NCI-H510A (cell line): ENCODE measurements at places on chromosomes 12 and 14.

- no peak for DNase-seq
Measured at GRCh38 chr12:45768194-45768593, 38.7 kb downstream of the ARID2 start.

DNA sequence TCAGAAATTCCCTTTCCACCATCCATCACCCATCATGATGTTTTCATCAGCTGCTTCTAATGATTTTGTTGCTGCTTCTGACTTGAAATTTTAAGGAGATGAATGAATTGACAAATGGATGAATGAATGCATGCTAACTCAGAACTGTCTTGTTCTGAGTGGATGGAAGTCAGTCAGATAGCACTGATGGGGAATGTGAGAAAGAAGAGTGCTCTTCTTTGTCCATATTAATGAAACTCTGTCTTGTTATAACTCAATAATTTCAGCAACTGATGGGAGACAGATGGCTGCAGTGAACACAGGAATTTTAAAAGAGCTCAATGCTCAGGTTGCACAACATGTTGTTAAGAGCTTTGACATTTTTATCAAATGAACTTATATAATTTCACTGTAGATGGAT lies 422.0 kb downstream of the TRHDE start:
- no peak for DNase-seq

DNA sequence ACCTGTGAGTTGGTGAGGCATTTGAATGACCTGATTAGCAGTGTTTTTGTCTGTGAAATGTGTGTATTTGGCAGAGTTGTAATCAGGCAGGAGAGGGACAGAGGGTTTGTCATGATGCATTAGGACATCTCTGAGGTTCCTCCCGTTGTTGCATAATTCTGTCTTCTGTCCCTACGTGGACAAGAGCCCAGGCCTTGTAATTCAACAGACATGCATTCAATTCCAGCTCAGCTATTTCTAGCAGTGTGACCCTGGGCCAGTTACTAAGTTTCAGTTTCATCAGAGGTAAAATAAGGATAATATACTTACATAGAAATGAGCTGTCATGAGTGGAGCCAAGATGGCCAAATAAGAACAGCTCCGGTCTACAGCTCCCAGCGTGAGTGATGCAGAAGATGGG lies 208.6 kb downstream of the SLC38A4 start:
- DNase-seq, result no peak

GRCh38 chr12:71576496-71576895 lies 87.2 kb downstream of the ZFC3H1 start:
- no peak for DNase-seq

GRCh38 chr14:59870277-59871165 lies at the start of gene RTN1:
TSS of gene RTN1 (minus strand) at chr14:59870776. CDS start at chr14:59870630, 146 bp downstream.
- peak; percentile 68 for DNase-seq

DNA sequence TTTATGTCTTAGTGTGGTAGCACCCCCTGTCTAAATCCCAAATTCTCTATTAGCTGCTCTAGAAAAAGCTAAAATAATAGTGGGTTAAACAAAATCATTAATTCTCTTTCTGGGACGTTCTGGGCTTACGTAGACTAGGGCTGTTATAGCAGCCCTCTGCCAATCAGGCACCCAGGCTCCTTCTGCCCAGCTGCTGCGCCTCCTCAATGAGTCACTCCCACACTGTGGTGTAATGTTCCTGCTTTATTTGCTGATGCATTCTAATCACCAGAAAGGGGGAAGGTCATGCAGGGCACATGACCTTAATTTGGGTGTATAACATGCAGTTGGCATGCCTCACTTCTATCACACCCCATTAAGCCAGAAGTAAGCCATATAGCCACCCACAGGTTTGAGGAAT lies 294.5 kb downstream of the GALC start:
- DNase-seq, result no peak

- DNase-seq, result no peak
Measured at GRCh38 chr12:125996443-125996842, 931.2 kb downstream of the AACS start.

GRCh38 chr12:34393821-34394150 lies 371.5 kb downstream of the ALG10 start:
- no peak for DNase-seq

- no peak for DNase-seq
Measured at GRCh38 chr12:92556141-92556540, 146.6 kb upstream of the PLEKHG7 start.

GRCh38 chr12:19778172-19778571 lies 338.9 kb downstream of the AEBP2 start:
- DNase-seq, result no peak

DNA sequence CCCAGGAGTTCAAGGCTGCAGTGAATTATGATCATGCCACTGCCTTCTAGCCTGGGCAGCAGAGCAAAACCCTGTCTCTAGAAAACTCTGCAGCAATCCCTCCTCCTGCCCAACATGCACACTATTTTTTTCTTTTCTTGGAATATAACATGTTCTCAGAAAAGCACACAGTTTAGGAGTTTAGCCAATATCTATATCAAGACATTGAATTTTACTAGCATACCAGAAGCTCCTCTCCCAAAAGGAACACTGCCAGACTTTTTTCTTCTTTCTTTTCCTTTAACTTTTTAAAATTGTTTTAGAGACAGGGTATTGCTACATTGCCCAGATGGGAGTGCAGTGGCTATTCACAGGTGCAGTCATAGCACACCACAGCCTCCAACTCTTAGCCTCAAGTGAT lies 107.1 kb upstream of the AEBP2 start:
- no peak for DNase-seq

GRCh38 chr14:87233266-87233665 lies 759.7 kb downstream of the GALC start:
- DNase-seq, result no peak

DNA sequence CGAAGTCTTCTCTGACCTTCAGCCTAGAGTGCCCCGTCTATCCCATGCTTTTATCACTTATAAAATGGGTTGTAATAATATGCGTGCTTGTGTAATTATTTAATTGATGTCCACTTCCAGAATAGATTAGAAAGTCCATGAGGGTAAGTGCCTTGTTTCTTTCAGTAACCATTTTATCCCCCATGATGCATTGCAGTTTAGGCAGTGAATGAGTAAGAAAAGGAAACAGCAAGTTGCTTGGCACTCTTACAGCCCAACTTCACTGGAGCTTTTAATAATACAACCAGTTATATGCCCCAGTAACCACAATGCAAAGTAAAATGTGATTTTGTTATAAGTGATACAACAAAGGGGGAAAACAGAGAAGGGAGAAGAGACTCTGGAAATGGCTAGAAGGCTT lies 287.3 kb downstream of the MED13L start:
- DNase-seq, result no peak

DNA sequence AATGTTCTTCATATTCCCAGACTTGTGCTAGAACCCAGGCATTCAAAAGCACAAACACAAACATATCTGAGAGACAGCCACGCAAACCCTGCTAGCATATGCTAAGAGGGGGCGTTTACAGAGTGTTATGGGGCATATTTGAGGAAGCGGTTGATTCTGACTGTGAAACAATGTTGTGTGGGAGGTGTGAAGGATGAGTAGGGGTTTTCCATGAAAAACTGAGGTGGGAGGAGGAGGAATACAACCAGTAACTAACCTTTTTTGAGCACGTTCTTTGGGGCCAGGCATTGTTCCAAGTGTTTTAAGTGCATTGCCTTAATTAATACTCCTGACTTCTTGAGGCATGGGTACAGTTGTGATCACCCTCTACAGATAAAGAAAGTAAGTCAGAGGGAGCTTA lies 499.5 kb downstream of the AACS start:
- DNase-seq, result no peak

DNA sequence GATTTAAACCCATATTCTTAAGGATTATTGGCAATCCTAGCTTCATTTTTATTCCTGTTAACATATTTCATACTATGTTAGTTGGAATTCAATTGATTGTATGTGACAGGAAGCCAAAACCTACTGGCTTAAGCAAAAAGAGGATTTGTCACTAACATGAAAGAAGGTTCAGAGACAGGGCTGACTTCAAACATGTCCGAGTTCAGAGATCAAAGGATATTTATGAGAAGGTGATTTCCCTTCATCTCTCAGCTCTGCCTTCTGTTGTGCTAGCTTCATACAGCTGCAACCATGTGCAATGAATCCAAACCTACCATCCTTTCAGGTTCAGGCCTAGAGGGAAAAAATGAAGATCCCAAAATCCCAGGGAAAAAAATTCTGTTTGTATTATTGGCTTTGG lies 349.7 kb downstream of the ATP23 start:
- DNase-seq, result no peak

DNA sequence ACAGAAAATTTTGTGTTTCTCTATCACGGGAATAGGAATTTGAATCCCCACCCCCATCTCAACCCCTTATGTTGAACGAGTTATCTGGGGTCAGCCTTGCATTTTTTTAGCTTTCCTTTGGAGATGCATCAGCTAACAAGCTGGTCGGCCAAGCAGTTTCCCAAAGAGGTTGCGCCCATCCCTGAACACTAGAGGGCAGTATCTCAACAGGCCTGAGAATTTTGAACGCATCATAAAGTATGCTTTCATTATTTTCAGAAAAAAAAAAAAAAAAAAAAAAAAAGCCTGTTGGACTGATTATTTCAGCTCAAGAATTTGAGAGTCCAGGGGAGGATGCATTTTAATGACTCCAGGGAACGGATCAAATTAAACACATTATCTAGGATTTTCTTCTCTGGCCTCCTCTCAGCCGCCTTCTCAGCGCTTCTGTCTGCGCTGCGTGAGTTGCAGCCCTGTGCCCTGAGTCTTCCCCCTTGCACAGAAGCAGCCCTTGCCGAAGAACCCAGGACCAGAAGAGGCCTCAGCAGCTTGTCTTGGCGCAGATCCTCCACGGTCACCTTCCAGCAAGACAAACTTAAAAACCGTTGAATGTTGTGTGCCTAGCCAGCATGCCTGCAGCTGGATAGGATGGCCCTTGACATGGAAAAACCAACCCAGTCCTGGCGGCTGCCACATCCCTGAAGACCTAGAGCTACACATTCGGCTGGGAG lies 76.6 kb upstream of the GZMB start:
- no peak for DNase-seq

DNA sequence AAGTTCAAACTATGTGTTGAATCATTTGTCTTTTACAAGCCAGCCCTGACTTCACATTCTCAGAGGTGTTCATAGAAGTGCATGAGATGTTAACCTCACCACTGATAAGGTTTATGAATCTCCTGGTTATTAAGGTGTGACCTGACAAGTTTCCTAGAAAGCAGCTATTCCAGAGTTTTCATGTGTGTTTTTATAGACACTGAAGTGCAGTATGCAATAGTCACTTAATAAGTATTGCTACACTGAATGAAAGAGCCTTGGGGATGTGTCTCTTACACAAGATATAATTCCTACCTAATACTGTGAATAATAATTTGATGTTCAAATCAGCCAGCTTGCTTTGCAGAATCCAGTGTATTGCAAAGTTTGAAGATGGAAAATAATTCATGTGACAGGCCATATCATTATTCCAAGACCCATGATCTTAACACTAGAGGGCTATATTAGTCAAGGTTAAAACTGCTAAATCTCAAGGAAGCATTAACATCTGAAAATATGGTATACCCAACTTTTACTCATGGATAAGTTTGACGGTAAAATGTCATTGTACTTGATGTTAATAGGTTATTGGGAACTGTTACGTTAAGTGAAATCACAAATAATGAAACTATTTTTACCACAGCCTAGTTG lies 13.0 kb downstream of the SLC25A3 start:
- no peak for DNase-seq

DNA sequence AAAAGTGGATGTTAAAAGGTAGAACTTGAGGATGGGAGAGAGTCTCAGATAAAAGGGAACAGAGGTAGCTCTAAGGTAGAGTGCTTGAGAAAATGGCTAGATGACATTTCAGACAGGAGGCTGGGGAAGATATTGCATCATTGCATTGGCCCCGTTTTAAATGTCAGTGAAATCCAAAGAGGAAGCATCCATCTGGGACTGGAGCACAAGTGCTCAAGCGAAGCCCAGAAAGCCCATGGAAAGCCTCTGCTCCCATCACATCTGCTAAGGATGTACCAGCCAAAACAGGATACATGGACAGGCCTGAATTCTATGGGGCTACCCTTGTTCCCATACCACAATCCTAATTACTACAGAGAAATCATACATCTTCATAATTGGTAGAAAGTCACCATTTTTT lies 581.5 kb upstream of the TMEM132C start:
- DNase-seq, result no peak

DNA sequence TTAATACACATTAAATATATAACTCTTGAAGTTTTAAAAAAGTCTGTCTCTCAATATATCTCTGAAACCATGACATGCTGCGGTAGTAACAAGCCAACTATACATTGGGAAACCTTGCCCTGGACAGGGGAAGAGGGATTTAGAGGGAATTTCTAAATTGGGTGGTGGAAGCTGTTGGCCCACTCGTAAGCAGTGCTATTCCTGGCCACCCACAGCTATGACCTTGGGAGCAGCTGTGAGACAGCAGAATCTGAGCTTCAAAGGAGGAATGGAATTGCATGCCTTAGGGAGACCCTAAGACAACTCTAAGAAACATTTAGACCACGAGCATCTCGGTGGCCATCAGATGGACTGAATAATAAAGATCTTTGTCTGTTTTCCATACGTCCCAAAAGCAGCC lies 15.8 kb upstream of the GCH1 start:
- no peak for DNase-seq

GRCh38 chr12:113214895-113215400 lies 6.3 kb upstream of the TPCN1 start:
- DNase-seq, result no peak

- DNase-seq, result no peak
Measured at GRCh38 chr12:22626406-22626805, 1.4 kb downstream of the ETNK1 start.

GRCh38 chr12:52405922-52406385 lies at the start of gene KRT82:
TSS of gene KRT82 (minus strand) at chr12:52406335. CDS start at chr12:52406277, 58 bp downstream.
- DNase-seq, result no peak

DNA sequence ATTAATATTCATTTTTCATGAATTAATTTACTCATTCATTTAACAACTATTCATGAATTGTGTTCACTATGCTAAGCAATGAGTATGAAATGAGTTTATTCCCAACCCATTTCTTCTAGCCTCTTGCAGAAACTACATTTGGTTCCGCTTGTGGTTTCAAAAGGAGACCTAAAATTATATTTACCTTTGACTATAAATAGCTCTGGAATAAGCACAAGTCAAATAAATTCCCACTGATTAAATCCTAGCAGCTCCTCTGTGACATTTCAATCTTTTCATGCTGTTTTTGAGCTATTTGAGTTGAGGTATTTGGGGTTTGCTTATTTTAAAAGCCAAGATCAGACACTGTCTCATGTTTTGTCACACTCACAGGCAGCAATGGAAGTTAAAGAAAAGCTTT lies 46.9 kb downstream of the DUSP6 start:
- no peak for DNase-seq

GRCh38 chr12:52369809-52370208 lies 2.5 kb upstream of the KRT85 start:
- DNase-seq, result no peak

- no peak for DNase-seq
Measured at GRCh38 chr14:46091819-46092218, 559.8 kb downstream of the RPL10L start.

- no peak for DNase-seq
Measured at GRCh38 chr14:65424531-65424930, 12.0 kb downstream of the FUT8 start.

GRCh38 chr12:119118625-119119024 lies 60.1 kb upstream of the HSPB8 start:
- no peak for DNase-seq

GRCh38 chr12:10073261-10073660 lies 25.5 kb downstream of the CLEC1A start:
- no peak for DNase-seq
